Left lobe of liver (tissue), 2 donors: ENCODE measurements at places on chromosomes 2 and 18. TPM values are rescaled to one million over a fixed set of nuclear protein-coding genes. Genes with fewer than 3 reads are reported as not detected.

- no peak for DNase-seq
Measured at GRCh38 chr2:64808092-64808491, 154.4 kb upstream of the SERTAD2 start.

- peak; percentile 70 for DNase-seq
Measured at GRCh38 chr2:28624793-28625701, 126.6 kb upstream of the PPP1CB start.

- no peak for DNase-seq
Measured at GRCh38 chr2:11330457-11331142, 13.8 kb downstream of the ROCK2 start.

GRCh38 chr18:48100165-48100575 is 169.7 kb upstream of the SMAD2 start:
- no peak for DNase-seq

Gene GPAT2
- 1.3 TPM for total RNA-seq
